Hematopoietic multipotent progenitor cell treated with erythropoietin and hydrocortisone succinate and interleukin-3 and kit ligand, for 8 days (in vitro differentiated cells): ENCODE measurements at places on chromosomes 16 and 17.

- no peak for DNase-seq
Measured at GRCh38 chr16:74698222-74698621, 2.4 kb downstream of the MLKL start.

GRCh38 chr17:62739645-62740388 lies 68.3 kb downstream of the MARCHF10 start:
- no peak for DNase-seq

DNA sequence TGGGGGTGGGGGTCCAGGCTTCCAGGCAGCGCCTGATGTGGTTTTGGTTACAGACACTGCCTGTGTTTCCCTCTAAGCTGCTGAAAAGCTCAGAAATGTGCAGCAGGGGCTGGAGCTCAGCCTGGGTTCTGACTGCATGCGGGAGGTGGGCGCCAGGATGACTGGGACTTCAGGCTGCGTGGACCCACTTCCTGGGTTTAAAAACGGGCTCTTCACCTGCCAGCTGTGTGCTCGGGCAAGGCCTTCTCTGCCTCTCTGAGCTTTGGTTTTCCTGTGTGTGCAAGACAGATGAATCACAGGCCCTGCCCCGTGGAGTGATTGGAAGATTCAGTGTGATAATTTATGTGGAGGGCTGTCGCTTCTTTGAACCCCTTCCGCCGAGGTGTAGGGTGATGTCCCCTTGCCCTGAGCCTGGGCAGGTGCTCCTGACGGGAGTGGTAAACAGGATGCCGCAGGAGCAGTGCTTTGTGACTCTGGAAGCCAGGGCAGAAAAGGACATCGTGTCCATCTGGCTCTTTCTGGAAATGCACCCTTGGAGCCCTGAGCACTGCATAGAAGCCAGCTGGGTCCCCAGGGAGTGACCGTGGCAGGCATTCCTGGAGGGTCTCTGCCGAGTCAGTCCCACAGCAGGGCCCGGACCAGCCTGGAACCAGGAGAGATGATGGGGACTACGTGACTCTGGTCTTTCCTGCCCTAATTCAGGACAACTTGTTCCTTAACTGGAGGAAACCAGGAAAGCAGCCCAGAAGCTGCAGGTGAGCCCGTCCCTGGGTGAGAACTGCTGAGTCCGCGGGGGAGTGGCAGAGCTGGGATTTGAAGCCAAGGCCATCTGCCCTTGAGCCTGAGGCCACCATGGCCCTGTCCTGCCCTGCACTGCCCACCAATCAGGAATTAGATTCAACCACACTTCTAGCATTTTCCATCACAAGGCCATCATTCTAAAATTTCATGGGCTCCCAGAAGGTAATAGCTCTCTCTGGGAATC lies 28.5 kb upstream of the SLC7A5 start:
- DNase-seq = no peak

DNA sequence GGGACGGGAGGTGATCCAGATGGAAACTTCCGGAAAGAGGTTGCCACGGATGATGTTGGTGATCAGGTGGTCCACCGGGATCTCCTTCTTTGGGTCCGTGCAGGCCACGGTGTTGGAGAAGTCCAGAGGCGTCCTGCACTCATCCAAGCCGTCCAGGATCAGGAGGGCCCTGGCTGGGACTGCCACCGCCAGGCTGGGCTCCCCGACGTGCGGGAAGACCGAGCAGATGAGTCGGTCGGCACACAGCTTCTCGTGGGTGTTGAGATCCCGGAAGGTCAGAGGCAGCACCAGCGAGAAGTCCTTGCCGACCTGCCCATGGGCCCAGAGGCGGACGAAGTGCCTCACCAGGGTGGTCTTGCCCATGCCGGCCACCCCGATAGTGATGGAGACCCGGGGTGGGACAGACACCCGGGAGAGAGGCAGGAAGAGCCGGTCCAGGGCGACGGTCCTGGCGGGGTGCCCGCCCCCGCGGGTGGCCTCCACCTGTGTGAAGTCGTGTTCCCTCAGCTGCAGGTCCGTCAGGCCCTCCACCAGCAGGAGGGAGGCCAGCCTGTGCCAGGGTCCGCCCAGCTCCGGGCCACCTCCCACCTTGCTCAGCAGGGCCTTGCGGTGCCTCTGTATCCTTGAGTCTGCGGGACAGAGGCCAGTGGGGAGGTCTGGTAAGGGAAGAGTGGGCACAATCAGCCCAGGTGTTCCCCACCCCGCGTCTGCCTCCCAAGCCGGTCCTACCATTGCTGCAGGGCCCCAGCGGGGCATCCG lies 12.9 kb downstream of the NLRC3 start:
- no peak for DNase-seq

DNA sequence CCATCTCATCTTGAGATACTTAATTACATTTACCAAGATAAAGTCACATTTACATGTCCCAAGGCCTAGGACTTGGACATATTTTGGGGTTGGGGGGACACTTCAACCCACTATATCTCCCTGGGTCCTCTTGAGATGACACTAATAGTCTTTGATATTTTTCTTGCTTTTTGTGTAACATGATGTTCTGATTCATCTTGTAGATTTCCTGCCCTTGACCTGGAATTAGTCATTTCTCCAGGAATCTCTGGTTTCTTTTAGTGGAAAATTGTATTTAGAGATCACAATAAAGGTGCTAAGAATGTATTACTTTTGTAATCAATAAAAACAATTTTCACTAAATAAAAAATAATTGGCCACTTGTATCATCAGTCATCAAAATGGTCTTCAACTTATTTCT lies 157.3 kb downstream of the VPS53 start:
- no peak for DNase-seq
